ENCODE measurements at places on chromosomes 7 and 10. TPM values are rescaled to one million over a fixed set of nuclear protein-coding genes. Genes with fewer than 3 reads are reported as not detected.

DNA sequence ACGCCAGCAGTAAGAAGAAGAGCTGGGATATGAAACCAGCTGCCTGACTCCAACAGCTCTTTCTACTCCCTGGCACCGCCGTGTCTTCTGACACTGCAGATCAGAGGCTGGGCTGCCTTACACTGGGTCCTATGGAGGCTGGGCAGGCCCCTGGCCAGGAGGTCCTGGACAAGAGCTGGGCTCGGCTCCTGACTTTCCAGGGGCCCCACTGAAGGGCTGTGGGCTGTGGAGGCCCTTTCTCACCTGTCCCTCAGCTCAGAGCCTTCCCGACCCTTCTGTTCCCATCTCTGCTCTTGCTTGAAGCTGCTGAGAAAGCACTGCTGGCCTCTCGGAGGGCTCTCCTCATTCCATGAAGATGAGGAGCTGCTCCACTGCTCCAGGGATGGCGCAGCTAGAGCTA lies 85.9 kb upstream of the UNC5B start:
- DNase-seq = no peak

- no peak for DNase-seq
These were observed 142.0 kb upstream of the PRKCQ start for GRCh38 chr10:6721964-6722615.

DNA sequence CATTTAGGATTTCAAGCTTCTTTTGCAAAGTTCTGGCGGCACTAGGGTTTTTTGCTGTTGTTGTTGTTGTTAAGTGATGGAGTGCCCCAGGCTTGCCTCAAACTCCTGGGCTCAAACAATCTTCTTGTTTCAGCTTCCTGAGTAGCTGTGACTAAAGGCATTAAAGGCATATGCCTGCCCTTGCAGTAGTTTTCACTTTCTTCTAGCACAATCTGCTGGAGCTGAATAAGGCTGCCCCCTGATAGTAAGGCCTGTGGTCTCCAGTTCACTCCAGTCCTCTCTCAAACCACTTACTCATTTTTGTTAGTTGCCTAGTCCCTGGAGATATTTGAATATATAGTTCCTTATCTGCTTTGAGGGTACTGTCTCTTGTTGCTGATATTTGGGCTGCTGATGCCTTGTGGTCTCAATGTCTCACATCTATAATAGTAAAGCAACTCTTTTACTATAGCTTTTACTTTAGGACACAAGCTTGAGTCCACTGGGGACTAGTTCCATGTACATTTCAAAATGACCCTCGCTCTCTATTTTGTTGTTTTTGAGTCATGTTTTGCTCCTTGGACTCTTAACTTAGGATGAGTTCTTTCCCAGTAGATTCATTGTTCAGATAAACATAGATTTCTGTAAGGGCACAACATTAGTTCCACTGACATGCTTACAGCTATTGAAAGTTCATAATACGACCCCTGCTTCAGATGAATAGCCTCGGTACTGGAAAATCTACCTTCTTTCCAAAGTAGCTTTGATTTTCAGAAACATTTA lies 25.5 kb downstream of the PHF14 start:
- no peak for DNase-seq

The HOXA6 gene
- total RNA-seq = not detected

Measured in left cardiac atrium (tissue), 4 donors.